NCI-H1417 treated with DMSO at 0.1 percent for 48 hours (cell line): ENCODE measurements at places on chromosomes 4 and X.

DNA sequence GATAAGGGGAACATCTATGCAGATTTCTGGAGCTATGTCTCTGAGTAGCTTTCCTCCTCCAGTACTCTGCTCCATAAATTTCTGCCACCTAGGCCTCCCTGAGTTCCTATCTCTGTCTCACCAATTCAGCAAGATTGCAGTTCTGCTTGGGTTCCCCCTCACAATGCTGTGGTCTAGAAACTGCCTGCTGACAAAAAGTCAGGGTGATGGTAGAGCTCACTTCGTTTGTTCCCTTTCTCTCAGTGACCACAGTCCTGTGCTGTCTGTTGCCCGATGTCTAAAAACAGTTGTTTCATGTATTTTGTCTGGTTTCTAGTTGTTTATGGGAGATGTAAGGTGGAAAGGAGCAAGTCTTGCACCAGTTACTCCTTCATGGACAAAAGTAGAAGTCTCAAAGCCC, 41.1 kb downstream of the AMMECR1 start:
- no peak for DNase-seq

GRCh38 chr4:52680381-52680780, 21.3 kb upstream of the USP46 start:
- no peak for DNase-seq

- DNase-seq = no peak
These were observed 395.1 kb downstream of the RAPGEF2 start for GRCh38 chr4:159497936-159498335.

DNA sequence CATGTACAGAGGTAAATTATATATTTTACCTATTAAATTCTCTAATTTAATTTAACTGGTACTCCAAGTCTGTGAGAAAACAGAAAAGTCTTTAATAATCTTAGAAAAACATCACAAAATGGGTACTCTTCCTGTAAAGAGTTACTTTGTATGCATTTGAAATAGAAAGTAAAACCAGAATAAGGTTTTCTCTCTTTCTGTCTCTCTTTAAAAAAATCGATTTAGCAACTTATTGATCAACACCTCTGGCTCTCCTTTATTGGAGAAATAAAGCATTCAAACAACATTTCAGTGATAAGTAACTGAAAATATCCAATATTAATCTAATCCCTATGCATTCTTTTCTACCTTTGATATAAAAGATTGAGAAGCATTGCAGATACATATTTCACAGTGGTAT, 27.4 kb downstream of the ATOH1 start:
- no peak for DNase-seq

DNA sequence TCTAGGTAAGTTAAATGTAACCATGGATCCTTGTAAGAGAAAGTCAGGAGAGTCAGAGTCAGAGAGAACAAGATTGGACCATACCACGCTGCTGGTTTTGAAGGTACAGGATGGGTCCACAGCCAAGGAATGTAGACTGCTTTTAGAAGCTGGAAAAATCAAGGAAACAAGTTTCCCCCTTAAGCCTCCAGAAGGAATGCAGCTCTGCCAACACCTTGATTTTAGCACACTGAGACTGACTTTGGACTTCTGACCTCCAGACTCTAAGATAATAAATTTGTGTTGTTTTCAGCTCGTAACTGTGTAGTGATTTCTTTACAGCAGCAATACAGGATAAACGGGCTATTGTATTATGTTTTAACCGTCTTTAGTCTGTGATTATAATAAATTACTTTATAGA, 108.0 kb upstream of the USP38 start:
- no peak for DNase-seq

DNA sequence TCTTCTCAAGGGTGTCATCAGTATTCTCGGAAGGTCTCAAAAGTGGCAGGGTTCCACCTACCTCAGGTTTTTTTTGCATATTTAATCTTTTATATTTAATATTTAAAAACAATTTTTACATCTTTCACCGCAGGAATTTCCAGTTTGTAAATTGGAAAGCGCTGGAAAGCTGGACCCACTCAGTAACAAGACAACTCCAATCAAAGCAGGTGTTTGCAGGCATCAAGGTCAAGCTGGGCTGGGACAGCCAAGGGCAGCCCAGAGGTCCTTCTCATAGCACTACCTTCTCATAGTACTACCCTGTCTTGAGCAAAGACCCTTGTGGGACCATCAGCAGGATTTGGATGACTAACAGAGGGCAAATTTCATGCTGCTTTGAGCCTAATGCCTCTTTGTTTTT, 160.1 kb downstream of the TET2 start:
- no peak for DNase-seq

DNA sequence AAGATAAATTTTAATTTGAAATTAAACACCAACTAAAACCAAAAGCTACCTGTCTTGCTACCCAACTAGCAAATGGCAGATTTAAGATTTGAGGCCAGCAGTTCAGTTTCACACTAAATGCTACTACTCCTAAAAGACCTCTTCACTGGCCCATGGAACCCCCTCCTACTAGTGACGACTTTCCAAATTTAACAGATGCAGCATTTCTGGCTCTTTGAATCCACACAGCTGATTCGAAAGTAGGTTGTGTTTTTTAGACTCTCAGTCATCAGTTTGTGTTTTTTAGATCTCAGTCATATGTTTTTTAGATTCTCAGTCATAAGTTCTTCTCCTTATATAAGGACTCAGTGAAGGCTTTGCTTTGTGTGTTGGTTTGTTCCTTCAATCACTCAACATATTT, 11.1 kb upstream of the CC2D2A start:
- DNase-seq = no peak

GRCh38 chrX:63747331-63747730, 37.7 kb downstream of the ARHGEF9 start:
- DNase-seq = no peak

DNA sequence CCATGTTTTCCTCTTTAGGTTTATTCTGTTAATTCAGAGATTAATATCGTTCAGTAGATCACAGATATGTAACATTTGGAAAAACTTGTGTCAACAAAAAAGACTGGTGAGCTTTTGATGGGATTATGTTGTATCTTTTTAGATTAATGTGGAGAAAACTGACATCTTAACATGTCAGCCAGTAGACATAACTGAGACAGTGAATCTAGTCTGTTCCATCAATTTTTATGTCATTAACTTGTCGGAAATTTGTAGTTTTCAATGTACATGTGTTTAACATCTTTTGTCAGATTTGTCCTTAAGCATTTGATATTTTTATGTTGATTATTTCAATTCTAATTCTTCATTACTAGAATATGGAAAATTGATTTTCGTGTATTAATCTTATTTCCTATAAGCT, 42.0 kb downstream of the APELA start:
- no peak for DNase-seq

DNA sequence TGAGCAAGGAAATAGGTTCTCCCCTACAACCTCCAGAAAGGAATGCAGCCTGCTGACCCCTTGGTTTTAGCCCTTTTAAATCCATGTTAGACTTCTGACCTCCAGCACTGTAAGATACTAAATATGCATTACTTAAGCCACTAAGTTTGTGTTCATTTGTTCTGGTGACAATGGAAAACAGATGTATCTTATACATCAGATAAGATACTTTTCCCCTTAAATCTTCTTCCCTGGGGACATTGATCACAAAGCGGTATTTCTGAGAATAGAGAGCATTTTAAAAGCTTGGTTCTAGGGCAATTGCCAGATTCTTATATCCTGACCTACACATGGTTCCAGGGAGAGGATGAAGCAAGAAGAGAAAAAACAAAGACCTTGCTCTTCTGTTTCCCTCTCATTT, 6.5 kb upstream of the TMEM184C start:
- DNase-seq = no peak

- no peak for DNase-seq
These were observed 85.7 kb upstream of the MTM1 start for GRCh38 chrX:150482537-150483206.

DNA sequence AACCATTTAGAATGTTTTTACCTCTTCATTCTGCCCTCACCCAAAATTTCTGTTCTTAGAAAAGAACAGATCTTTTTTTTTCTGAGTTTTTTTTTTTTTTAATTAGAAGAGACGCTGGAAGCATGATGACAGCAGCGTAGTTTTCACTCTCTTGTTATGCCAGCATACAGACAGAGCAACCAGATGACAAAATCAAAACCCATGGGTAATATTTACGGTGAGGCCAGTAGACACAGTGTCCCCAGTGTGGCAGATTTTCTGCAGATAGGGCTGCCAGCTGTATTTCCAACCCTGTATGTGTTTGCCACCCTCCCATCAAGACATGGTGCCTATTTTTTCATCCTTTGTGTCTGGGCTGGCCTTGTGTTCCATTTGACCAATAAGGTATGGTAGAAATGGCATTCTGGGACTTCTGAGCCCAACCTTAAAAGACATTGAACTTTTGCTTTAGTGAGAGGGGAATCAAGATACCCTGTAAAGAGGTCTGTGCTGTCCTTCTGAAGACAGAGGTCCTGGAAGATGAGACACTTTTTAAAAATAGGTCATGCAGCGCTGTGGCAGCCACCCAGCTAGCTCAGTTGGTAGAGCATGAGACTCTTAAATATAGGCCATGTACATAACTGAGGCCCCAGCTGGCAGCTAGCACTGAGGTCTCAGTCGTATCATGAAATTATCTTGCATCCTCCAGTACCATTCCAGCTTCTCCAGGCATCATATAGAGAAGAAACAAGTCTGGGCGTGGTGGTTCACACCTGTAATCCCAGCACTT, 6.7 kb upstream of the ZNF41 start:
- no peak for DNase-seq

DNA sequence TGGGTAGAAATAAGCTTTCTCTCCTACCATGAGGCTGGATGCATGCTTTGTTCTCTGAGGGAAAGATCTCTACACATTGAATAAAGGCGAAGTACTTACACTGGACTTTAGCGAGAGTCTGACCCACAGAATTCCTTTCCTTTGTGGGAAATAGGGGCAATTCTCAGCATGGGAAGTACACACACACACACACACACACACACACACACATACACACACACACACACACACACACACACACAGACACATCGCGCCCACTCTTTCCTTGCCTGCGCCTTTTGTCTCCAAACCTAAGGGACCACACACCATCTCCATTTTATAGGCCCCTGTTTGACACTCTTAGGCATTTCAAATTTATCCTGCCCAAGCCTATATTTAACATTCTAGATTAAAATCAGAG, 83.8 kb downstream of the LUZP4 start:
- DNase-seq = no peak

GRCh38 chr4:85243857-85244256, 231.1 kb upstream of the ARHGAP24 start:
- DNase-seq = no peak

GRCh38 chr4:8848507-8849265, 23.0 kb downstream of the HMX1 start:
- DNase-seq = no peak
